ENCODE measurements at places on chromosomes 4 and X.
A peak's percentile ranks its signal among the peaks of the same experiment; 100 is the strongest.

GRCh38 chr4:26349496-26349895 is 28.7 kb downstream of the RBPJ start:
- DNase-seq, result no peak

- DNase-seq, result no peak
These were observed 1230.2 kb upstream of the ADGRL3 start for GRCh38 chr4:59969909-59970308.

- DNase-seq, result no peak
These were observed 2.1 kb upstream of the IL2 start for GRCh38 chr4:122458625-122459024.

- DNase-seq, result no peak
These were observed 201.4 kb downstream of the CCSER1 start for GRCh38 chr4:90328558-90328957.

DNA sequence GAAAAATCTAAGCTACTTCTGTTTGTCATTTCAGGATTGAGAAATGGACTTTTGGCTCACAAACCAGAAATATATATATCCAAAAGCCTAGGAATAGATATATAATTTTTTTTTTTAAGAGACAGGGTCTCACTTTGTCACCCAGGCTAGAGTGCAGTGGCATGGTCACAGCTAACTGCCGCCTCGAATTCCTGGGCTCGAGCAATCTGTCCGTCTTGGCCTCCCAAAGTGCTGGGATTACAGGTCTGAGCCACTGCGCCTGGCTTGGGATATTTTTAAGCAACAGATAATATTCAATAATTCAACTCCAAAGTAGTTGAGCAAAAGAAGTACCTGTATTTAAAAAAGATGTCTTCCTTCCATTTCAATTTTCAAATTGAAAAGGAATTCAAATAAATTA is 112.5 kb downstream of the C4orf51 start:
- DNase-seq, result no peak

- no peak for DNase-seq
These were observed 92.9 kb upstream of the GPRIN3 start for GRCh38 chr4:89400287-89401035.

DNA sequence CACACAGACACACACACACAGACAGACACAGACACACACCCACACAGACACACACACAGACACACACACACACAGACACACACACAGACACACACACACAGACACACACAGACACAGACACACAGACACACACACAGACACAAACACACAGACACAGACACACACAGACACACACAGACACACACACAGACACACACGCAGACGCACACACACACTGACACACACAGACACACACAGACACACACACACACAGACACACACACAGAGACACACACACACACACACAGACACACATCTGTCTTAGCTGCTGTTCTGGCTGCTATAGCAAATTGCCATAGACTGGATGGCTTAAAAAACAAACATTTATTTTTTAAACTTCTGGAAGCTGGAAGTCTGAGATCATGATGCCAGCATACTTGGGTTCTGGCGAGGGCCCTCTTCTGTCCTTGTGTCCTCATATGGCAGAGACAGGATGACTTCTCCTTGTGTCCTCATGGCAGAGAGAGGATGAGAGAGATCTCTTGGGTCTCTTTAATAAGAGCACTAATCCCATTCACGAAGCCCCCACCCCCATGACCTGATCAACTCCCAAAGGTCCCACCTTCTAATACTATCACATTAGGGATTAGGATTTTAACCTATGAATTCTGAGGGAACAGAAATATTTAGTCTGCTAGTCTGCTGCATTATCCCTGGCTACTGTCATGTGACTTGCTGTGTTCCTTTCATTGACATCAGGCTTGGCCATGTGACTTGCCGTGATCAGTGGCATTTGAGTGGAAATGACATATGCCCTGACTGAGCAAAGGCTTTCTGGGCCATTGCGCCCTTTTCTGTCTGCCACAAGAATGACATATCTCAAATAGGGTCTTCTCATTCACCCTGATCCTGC is 32.7 kb upstream of the RASGEF1B start:
- no peak for DNase-seq

- no peak for DNase-seq
These were observed 125.4 kb upstream of the SPOCK3 start for GRCh38 chr4:167359711-167360110.

DNA sequence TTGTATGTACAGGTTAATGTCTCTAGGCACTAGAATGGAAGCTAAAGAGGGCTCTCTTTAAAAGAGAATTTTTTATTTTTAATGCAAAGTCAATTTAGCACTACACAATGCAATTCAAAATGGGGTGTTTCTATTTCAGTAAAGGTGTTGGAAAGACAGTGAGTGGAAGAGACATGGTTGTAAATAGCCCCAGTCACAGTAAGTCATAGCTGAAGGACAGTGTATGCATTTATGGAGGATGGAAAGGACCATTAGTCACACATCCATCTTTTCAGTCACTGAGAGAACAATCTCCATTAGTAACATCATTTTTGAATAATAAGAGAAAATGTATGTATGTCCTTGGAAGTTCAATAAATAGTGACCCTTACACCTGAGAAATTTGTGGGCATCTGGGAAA is 148.0 kb downstream of the PDHA2 start:
- no peak for DNase-seq

DNA sequence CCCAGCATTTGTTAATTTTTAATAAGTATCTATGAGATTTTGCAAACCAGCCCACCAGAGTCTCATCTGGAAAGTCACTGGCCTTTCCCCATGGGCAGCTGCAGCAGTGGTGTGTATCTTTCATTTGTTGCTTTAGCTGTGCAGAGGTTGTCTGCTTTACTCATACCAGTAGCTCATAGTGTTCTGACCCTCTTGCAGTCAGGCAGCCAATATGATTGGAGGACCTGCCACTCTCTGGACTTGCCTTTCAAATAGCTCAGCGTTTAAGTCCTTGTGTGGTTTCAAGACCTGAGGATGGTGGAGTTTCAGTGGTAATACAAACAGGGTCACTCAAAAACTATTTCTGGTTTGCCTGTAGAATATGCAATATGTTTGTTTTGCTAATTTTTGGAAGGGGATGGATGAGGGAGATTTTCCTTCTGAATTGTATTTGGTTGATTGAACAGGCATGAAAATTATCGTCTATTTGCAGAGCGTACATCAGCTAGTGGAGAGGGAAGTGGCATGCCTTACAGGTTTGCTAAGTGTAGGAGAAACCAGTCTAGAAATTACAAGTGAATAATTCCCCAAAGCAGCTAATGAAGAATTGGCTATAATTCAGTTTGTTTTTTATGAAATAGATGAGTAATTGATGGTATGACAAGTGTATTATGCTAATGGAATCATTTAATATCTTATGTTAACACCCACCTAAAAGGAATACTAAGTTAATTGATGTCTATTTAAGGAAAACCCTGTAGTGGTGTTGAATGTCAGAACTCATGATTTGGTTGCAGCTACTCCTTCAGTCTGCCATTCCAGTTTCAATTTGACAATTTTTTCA is 8.9 kb downstream of the POLA1 start:
- DNase-seq, result no peak

GRCh38 chr4:120921456-120922380 is 808 bp downstream of the PRDM5 start:
- no peak for DNase-seq

GRCh38 chrX:77977095-77977494 is 7.7 kb upstream of the PGAM4 start:
- no peak for DNase-seq

DNA sequence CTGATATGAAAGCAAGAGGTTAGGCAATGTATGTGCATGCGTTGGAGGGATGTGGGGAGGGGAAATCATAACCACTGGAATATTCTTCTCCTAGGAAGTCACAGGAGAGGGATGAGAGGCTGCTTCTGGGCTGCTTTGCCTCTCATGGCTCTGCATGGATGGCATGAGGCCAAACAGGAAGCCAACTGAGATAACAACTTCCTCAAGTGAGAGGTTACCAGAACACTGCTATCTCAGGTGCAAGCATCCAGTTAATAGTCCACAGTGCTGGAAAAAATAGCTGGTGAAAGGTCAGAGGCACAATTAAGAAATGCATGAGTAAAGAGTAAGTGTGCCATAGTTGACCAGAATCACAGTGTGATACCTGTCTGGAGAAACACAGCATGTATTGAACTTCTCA is 113.3 kb downstream of the ELOVL6 start:
- no peak for DNase-seq

DNA sequence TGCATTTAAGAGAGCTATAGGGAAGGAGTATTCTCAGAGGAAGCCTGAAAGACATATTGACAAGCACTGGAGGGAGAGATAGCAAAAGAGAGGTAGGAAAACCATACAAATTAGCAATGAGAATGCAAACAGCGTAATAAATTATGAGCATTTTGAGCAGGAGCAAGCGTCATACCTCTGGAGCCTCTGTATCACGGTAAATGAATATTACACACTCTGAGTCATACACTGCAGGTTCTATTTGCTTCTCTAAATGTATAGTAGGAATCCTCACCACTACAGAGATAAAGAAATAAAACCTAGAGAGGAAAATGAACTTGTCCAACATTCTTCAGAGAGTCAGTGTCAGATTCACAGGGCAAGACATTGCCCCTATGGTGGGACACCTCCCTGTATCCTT is 46.4 kb upstream of the GABRE start:
- no peak for DNase-seq

- peak; percentile 9 for DNase-seq
These were observed at the start of gene SCML2 for GRCh38 chrX:18354369-18355223. Gene SCML2, minus strand, starts transcription at chrX:18354688. Its CDS starts 20,617 bp downstream, at chrX:18334071.

DNA sequence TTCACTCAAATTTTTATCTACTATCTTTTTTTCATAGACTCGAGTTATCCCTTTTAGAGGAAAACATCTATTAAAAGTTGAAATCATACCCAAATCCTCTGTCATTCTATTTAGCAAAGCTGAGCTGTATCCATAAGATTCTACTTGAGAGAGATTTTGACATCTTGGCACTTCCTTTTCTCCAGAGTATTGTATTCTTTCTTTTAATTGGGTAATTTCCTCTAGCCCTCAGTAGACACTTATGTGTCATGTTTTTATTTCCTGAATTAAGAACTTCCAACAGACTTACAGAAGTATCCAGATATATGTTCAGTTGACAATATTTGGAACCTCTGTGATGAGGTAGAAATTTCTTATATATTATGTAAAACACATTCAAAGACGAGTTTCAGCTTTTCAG is 201.6 kb upstream of the NR3C2 start:
- no peak for DNase-seq

GRCh38 chrX:10486373-10486772 is 134.0 kb downstream of the MID1 start:
- no peak for DNase-seq

- DNase-seq, result no peak
These were observed 4.0 kb downstream of the HAND2 start for GRCh38 chr4:173526027-173526482.

DNA sequence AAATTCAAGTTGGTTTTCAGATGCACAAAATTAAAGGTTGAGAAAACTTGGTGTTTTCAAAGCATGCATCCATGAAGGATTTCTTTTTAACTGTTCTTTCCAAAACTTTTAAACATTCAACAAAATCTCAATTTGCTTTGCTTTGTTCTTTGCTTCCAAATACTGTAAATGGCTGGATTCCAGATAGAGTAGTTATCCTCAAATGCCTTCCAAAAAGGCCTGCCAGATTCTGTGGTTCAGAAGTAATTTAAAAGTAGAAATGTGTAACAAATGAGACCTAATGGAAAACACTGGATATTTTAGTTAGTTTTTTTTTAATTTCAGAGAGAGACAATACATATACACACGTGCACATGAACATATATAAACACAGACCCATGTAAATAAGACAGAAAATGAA is 97.3 kb downstream of the NR3C2 start:
- no peak for DNase-seq

GRCh38 chr4:178081176-178081575 is 638.9 kb upstream of the AGA start:
- no peak for DNase-seq
